ENCODE measurements at places on chromosomes 3 and 15.

DNA sequence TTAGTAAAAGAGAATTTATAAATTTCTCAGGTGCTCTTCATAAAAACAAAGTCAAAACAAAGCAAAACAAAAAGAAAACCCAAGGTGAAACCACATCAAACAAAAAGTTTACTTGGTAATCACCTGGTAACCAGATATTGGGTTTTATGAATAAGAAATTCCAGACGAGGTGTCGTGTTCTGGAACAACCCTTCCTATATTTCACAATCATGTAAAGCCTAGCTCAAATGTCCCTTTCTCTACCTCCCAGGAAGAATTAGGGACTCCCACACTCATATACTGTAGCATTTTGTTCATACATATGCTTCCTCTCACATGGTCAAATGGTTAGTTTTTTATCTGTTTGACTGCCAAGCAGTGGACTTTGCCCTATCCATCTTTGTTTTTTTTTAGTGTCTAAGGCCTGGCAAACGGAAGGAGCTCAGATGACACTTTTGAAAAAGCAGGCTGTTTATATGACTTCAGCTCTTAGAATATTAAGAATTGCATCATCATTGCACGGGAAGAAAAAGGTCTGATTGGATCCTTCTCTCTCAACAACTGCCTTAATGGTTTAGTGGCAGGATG lies 326.7 kb upstream of the TBL1XR1 start:
- DNase-seq: no peak

- DNase-seq: no peak
These were observed 1328.9 kb downstream of the ROBO2 start for GRCh38 chr3:78368636-78369345.

GRCh38 chr3:41202834-41203345 lies 3.6 kb downstream of the CTNNB1 start:
- no peak for DNase-seq

GRCh38 chr3:187742351-187743171 lies 2.7 kb downstream of the BCL6 start:
- DNase-seq: no peak

DNA sequence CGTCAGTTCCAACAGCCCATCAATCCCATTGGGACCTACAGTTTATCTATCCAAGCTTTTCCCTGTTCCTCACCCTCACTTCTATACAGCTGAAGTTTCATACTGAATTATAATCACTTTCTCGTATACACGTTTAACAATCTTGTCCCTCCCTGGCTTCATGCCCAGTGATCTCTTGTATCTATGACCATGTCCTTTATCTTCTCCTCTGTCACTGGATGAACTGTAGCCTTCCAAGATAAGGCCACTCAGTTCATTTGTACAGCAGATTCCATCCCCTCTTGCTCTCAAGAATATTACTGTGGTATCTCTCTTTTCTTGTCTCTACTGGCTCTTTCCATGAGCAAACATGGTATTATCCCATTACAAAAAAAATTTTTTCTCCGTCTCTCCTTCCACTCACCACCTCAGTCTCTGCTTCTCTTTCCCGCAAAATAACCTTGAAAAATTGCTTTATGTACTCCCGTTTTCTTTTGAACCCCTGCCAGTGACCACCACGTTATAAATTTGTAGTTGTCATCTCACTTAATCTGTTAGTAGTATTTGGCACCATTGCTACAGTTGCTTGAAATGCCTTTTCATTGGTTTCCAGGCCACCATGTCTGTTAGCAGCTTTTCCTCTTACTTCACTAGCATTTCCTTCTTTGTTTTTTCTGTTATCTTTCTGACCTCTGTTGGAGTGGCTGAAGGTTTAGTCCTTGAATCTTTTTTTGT lies 9.4 kb downstream of the CTNNB1 start:
- DNase-seq: no peak

DNA sequence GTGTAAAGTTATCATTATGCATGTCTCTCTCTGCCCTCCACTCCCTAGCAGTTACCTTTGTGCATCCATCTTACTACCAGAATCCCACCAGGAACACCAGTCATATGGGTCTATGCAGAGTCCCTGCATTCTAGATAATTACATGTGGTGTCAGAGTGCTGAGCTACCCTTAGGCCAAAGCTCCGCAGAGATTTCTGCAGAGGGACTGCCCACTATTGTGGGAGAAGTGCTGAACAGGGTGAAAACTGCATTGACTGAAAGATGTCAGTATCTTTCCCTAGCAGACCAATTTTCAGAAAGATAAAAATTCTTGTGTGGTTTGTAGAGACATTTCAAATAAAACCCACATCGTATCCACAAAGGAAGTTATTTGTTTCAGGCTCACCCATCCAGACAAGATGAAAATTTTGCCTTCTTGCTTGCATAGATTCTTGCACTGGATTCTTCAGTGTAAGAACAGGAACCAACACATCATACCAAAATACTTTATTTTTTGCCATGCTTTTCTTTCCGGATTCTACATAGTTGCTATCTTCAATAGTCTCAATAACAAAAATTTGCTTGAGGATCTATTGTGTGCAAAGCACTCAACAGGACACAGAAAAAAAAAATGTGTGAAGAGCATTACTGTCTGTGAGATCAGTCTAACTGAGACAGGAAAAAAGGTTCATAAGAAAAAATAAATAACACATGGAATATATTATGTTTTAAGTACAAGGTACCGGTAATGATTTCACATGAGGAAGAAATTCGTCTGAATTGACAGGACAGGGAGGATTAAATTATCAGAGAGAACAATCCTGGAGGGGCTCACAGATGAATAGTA lies 32.0 kb upstream of the CCDC80 start:
- DNase-seq: peak; percentile 33

- no peak for DNase-seq
These were observed 121.6 kb downstream of the UBE2E2 start for GRCh38 chr3:23324745-23325144.

DNA sequence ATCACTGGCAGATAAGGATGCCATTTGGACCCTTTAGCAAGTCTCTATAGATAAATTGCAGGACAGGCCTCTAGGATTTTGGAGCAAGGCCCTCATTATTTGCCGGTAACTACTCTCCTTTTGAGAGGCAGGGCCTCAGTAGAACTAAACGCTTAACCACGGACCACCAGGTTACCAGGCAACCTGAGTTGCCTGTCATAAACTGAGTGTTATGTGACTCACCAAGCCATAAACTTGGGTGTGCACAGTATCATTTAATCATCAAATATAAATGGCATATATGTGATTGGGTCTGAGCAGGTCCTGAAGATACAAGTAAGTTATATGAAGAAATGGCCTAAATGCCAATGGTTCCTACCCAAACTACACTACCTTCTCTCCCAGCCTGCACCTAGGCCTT lies 93.2 kb downstream of the BCHE start:
- no peak for DNase-seq

GRCh38 chr15:26197719-26198118 lies 334.6 kb upstream of the ATP10A start:
- DNase-seq: no peak

DNA sequence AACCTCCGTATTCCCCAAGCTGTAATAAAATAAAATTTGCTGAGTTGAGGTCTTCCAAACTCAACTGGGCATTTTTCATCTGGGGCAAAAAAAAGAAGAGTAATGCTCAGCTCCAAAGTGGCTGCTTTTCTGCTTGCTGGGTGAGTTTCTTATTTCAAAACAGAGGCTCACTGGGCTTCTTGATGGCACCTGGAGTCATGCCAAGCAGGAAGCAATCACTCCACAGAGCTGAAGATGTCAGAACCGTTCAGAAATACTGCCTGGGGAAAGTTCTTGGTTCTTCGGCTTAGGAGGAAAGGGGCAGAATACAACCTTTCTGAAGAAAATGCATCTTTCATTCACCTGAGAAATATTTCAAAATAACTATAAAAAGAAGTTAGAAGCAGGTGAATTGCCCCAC lies 4.1 kb downstream of the CCR9 start:
- no peak for DNase-seq

DNA sequence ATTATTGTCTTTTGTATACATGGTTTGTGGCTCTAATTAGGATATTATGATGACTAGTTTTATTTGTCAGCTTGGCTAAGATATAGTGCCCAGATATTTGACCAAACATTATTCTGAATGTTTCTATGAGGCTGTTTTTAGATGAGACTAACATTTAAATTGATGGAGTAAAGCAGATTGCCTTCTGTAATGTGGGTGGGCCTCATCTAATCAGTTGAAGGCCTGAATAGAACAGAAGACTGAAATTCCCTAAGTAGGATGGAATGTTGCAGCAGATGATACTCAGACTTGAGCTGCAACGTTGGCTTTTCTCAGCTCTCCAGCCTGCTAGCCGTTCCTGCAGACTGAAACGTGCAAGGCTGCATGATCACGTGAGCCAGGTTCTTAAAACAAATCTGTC lies 546.5 kb downstream of the EDEM1 start:
- DNase-seq: no peak

DNA sequence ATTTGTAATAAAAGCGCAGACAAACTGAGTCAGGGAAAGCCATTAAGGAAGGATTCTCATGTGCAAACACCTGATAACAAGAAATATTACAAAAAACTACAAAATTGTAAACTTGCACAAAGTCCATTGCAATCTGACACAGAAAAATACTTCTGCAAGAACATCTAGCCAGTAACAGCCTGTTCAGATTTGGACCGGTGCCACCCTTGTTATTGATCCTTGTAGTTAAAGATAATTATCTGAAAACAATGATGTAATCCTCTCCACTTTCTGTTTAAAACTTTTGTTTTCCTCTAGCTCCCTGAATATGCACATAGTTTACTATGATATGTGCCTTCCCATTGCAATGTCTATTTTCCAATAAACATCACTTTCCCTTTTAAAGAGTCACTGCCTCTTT lies 1090.2 kb downstream of the PLOD2 start:
- no peak for DNase-seq

DNA sequence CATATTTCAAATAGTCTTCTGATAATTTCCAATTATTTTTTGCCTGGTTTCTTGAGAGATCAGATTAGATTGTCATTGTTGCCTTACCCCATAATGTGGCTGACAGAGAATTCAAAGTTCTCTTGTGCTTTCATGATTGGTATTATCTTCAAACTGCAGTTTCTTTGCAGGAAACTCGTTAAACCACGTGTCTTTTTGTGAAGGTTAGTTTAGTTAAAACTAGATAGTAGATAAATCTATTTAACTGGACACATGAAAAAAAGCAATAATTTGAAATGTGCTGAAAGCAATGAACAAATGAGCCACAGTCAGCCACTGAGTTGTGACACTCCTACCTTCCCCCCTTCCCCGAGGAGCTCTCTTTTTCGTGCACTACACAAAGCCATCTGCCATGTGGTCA lies 327.5 kb upstream of the UMPS start:
- no peak for DNase-seq

- DNase-seq: peak; percentile 25
These were observed 4.5 kb downstream of the NDUFB5 start for GRCh38 chr3:179608931-179609720.

DNA sequence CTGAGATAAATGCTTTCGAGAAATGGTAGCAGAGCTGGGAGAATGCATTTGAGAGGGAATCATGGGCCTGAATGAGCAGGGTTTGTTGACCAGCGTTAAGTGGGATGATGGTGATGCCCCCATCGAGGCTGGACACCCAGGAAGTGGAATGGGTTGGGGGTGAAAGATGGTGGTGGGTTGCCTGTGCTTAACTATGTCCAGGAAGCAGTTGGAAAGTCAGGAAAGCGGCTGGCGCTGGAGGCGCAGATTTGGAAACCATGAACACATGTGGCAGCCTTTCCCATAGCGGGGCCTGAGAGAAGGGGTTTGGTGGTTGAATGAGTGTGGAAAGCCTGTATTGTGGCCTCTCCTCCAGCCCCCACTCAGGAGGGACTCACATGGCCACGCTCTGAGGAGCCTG lies 80.7 kb downstream of the AAGAB start:
- no peak for DNase-seq

DNA sequence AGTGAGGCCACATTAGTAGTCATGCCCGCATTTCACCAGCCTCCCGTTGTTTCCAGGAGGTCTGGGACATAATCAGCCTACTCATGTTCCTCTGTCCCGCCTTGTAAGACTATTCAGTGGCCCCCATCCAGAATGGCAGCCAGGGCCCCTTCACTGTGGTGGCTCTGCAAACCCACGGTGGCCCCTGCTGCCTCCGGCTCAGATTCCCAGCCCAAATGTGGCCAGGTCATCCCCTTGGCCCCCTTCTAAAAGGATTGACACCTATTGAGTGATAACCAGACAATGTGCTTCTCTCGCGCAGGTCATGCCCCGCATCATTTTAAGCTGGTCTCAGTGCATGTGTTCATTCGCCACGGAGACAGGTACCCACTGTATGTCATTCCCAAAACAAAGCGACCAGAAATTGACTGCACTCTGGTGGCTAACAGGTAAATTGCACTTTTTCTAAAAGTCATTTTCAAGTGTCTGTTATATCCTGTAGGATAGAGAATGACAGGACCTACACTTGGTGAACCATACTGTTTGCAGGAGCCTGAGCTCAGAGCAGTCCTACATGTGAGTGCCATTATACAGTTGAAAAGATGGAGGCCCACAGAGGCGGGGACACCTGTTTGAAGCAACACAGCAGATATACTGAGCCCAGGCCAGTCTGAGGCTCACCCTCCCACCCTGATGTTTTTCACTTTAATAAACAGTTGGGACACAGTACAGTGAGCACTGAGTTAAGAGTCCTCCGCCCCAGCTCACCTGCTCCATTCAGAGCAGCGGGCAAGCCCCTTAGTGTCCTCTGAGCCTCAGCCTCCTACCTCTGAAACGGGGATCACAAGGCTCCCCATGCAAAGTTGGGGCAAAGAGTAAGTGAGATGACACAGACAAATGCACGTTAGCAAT lies 47.7 kb downstream of the PXYLP1 start:
- DNase-seq: no peak

- no peak for DNase-seq
These were observed 129.8 kb upstream of the CPNE4 start for GRCh38 chr3:132164469-132165092.

DNA sequence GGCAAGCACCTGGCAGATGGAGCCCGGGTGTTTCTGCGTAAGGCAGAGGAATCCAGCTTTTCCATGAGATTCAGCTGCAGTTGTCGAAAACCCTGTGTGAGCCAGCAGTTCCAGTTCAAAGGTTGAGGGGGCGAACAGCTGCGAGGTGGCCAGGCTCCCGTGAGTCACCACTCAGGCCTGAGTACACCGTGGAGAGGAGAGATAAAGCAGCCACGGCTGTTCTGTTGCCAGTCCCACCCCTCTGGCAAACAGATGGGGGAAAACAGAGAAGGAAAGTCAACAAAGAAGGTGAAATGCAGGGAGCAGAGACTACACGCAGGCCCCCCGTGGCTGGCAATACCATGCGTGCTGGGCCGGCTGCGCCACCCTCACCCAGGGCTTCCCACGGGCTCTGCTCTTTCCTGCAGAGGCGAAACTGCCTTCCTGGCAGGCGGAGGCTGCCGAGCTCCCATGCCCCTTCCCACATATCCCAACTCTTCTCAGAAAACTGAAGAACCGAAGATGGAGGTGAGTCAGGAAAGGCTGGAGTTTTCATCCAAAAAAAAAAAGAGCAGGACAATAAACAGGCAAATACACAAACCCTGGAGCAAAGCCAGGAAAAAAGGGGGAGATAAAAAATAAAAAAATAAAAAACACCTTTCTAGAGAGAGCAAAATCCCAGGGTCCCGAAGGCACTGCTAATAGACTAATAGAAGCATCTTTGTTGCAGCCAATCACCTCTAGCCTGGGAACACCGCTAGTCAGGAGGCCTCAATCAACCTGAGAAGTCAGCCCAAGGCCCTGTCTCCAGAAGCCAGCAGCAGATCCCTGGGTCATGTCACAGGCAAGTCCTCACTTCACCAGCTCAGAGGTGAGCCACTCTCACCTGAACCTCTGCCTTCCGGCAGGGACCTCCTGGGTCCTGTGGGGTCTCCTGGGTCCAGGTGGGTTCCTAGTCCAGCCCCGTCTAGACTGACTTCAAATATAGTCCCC lies 37.7 kb downstream of the FAM174B start:
- DNase-seq: no peak
